ENCODE measurements at places on chromosomes 6 and 20.

DNA sequence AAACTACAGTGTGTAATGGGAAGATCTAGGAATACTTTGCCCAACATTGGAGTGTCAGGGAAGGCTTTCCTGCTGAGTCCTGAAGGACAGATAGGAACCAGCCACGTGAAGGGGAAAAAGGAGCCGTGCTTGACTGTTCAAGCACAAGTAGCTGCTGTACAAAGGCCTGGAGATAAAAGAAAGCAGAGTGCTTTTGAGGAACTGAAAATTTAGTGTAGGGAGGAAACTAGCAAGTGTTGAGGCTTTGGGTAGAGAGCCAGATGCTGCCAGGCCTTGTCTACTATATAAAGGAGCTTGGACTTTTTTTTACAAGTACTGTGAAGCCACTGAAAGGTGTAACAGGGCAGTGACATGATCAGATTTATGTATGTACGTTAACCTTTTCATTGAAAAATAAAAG lies 39.0 kb downstream of the DSE start:
- DNase-seq, result no peak

- DNase-seq, result no peak
Observed at GRCh38 chr6:20109526-20109925, 102.7 kb downstream of the MBOAT1 start.

GRCh38 chr6:165829376-165829775 lies 166.3 kb upstream of the PDE10A start:
- DNase-seq, result no peak

- DNase-seq, result no peak
Observed at GRCh38 chr20:48716086-48716485, 111.7 kb downstream of the PREX1 start.

DNA sequence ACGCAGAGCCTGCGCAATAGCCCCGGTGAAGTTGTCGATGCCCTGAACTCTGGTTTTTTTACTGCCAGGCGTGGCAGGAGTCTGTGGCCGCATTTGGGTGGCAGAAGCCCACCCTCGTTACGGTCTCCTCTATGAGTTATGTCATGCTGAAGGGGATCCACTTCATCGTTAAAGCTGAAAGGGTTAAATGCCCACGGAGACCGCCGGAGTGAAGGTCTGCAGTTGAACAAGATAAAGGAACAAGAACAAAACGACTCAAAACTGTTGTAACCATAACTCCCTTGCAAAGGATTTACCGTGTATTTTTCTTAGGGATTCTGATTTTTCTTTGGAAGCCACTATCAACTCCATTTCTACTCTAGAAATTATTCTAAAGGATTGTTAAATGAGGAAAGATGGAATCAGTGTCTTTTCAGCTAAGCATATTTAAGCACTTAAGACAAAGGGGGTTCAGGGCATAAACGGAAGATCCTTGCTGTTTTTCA lies 501 bp upstream of the ELOVL5 start:
- no peak for DNase-seq

DNA sequence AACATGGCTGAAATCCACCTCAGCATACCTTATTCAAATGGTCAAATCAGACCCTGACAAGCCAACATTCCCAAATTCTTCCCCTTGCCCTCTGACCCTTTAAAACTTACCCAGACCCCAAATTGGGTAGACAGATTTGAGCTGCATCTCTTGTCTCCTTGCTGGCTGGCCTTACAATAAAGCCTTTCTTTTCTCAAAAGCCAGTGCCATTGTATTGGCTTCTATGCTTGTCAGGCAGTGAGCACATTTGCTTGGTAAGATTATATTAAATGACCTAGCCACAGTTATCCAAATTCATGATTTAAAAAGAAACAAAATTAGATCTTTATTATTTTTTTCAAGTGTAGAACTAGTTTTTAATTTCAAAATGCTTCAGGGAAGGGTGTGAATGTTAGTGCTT lies 67.8 kb upstream of the FAM83B start:
- DNase-seq, result no peak

DNA sequence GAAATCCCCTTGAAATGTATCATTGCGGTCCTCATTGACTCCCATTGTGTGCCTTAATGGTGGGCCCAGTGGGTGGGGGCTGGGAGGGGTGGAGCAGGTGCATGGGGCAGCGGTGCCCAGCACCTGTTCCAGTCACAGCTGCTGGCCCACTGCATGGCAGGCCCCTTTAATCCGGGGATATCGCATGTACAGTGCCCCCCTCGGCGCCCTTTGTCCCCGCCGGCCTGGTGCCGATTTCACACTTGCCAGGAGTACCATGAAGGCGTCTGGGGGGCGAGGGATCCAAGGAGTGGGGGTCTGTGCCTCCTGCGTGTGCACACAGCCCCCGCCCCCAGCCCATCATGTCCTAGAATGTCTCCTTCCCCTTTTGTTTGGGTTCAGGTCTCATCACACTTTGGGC lies 2.8 kb downstream of the SNAI1 start:
- DNase-seq, result no peak

- no peak for DNase-seq
Observed at GRCh38 chr20:33725607-33726264, 5.6 kb upstream of the PXMP4 start.

- DNase-seq, result peak; percentile 29
Observed at GRCh38 chr6:32689531-32690501, 23.4 kb upstream of the HLA-DQB1 start.

DNA sequence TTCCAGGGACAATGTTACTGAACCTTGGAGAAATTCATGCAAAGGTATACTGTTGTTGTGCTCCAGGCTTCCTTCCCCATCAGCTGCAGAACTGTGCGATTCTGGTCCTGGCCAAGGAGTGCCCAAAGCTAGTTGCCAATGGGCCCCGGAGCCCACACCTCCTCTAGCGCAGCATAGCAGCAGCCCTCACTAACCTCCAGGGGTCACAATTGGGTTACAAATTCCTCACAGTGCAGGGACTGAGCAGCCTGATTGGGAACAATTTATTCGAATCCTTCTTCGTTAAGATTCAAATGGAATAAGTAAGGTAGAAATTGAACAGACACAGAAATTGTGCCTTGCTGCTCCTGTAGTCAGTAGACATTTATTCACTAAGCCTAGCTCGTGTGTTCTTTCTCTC lies 284.9 kb downstream of the PRKN start:
- no peak for DNase-seq

DNA sequence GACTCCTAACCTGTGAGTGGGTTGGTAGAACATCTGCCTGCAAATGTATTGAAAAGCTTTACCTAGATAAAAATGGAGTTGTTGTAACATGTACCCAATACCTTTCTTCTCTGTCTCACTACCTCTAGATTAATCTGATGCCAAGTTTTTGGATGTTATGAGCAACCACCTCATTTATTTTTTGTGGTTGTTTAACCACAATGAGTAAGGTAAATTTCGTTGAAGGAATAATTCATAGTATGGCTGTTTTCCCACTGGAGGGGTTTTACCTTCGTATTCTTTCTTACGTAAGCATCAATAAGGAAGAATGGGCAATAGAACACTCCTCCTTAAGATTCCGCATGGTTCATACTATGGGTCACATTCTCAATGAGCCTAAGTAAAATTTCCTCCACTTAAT lies 165.4 kb downstream of the CDH26 start:
- no peak for DNase-seq

DNA sequence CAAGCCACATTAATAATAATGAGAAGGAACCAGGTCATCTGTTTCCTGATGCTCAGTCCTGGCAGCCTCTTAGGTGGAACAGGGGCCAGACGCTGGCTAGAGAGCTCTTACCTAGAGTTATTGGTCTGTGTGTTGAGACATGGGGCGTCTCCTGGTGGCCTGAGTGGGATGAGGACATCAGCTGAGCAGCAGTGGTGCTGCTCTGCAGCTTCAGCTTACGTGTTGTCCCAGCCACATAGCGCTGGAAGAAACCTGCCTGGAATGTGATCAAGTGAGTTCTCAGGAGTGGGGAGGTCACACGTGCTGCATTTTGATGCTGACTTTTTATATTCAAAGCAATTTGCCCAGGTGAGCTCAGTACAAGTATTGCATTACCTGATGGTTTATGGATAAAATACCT lies 355.4 kb downstream of the CDH26 start:
- no peak for DNase-seq

GRCh38 chr6:29637247-29637646 lies 4.3 kb upstream of the GABBR1 start:
- no peak for DNase-seq

DNA sequence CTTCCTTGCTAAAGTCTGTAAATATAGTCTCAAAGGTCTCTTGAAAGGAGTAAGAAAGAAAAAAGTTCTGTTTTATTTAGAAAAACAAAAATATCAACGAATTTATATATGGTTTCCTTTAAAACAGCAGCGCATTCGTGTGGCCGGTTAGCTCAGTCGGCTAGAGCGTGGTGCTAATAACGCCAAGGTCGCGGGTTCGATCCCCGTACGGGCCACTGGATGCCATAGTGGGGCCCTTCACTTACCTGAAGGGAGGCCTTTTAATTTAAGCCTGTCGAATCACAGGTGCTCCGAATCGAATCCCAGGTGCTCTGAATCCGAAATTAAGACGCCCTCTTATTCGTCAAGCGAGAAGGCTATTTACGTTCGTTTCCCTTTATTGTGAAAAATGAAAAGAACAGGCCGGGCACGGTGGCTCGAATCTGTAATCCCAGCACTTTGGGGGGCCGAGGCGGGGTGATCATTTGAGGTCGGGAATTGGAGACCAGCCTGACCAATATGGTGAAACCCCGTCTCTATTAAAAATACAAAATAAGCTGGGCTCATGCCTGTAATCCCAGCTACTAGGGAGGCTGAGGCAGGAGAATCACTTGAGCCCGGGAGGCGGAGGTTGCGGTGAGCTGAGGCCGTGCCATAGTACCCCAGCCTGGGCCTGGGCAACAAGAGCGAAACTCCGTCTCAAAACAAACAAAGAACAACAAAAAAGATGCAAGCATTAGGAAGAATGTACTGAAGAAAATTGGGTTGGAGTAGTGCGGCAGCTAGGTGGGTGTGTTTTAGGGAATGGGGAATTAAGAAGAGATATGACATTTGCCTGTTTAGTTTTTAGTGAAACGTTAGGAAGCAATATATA lies 195.8 kb upstream of the ZNF184 start:
- no peak for DNase-seq

DNA sequence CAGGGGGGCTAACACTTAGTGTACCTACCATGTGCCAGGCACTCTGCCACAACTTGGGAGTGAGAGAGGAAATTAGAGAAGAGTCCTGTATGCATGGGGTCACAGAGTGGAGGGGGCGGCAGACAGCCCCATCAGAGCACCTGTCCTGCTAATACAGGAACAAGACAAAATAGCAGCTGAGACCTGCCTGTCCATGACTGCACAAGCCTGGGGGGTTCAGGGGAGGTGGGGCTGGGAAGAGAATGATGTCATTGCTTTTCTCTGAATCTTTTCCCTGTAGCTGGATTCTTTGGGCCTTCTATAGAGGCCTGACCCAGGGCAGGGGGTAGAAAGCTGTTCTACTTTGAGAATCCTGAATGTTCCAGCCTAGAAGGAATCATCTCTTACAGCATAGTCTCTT lies 37.4 kb downstream of the FOXP4 start:
- DNase-seq, result no peak

- no peak for DNase-seq
Observed at GRCh38 chr20:63400486-63401210, 39.5 kb upstream of the CHRNA4 start.

DNA sequence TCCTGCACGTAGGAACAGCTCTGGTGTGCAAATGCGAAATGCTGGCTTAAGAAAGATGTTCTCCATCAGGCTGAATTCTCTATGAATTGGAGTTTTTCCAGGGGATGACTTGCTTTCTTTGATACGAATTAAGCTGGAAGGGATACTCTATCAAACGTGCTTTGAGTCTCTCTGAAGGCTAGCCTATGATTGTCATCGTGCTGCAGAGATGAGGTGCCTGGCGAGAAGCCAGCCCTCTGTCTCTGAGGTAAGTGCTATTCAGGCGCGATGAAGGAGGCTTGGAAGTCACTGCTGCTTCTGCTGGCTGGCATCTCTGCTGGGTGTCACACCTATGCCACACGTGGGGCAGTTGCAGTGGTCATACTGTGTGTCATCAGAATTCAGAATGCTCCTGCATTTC lies 223.7 kb downstream of the TAF4 start:
- no peak for DNase-seq

- DNase-seq, result no peak
Observed at GRCh38 chr20:38246357-38247165, 14.0 kb downstream of the KIAA1755 start.

GRCh38 chr20:49649672-49650071 lies 64.0 kb downstream of the B4GALT5 start:
- no peak for DNase-seq

- no peak for DNase-seq
Observed at GRCh38 chr6:146389740-146390139, 153.9 kb upstream of the RAB32 start.

DNA sequence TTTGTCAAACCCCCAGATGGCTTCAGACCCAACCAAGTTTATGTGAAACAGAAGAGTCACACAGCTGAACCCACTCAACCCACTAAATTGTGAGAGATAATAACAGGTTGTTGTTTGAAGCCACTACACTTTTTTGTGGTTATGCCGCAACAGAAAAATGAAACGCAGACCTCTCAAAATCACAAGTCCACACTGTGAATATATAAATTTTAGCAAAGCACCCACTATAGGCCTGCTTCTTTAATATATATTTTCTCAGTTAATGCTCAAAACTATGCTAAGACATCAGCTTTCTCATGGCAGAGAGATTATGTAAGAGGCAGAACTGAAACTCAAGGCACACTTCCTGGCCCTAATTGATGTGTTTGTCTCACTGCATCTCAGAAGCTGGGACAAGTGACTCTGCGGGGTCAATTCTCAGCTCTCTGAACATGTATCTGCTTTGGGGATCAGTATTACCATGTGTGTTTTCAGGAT lies 27.7 kb downstream of the MAP3K5 start:
- no peak for DNase-seq

DNA sequence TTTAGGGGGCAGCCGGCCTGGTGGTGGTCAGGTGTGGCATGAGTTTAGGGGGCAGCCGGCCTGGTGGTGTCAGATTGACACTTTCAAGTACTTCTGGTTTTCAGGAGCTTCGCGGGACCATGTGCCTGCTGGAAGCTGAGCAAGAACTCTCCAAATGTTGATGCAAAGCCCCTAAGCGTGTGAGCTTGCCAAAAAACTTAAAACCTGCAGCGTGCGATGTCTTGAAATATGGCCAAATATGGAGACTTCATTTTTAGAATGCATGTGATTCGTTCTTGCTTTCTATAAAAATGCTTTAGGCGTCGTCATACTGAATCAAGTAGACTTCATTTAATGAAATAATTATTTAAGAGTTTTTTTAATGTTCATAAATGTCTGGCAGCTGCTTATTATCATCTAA lies 149.4 kb downstream of the SMOC2 start:
- no peak for DNase-seq

- DNase-seq, result no peak
Observed at GRCh38 chr20:13877793-13878192, 93.0 kb downstream of the NDUFAF5 start.

GRCh38 chr20:40961176-40961575 lies 67.4 kb upstream of the TOP1 start:
- no peak for DNase-seq

GRCh38 chr6:24522228-24523176 lies 27.7 kb downstream of the ALDH5A1 start:
- no peak for DNase-seq

GRCh38 chr6:89956182-89956581 lies 61.9 kb downstream of the GJA10 start:
- no peak for DNase-seq

- DNase-seq, result no peak
Observed at GRCh38 chr20:25258828-25259227, 10.9 kb downstream of the PYGB start.

Data from CD4-positive, CD25-positive, alpha-beta regulatory T cell (primary cell).